ENCODE measurements at places on chromosomes 5 and 9.

DNA sequence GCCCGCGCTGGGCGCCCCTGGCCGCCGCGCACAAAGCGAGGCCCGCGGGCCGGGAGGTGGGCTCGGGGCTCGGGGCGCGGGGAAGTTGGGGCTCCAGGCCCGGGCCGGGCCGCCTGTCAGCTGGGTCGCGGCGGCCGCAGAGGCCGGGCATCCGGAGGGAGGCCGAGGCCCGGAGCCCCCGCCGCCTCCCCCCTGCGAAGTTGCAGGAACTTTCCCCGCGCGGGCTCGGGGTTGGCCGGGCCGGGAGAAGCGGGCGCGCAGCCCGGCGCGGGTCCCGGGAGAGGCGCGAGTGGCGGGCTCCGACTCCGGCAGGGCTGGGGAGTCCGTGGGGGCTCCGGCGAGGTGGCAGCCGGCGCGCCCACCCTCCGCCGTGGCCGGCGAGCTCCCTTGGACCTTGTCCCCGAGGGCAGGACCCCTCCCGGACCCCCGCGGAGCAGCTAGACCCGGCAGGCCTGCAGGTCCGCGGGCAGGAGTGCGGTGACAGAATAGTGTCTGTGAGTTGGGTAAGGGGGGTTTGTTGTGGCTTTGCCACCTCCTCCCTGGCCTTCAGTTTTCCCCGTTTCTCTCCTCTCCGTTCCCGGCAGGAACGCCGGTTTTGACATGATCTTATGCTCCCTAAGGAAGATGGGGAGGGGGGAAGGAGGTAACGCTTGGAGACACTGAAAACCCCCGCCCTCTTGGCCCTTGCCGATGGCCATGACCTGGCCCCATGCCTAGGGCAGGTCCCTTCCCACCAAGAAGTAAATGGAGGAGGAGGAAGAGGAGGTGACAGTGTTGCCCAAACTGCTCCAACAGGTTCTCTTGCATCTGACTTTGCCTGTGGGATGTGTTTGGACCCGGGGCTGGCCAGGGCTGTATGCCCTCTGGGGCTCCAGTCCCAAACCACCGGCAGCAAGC is 942 bp downstream of the PHF2 start:
- DNase-seq = no peak

GRCh38 chr9:5560443-5561100 is 50.2 kb downstream of the PDCD1LG2 start:
- no peak for DNase-seq

- DNase-seq = no peak
These were observed 5.5 kb downstream of the DNAJB5 start for GRCh38 chr9:34994900-34995669.

GRCh38 chr5:1349246-1349645 is 4.3 kb upstream of the CLPTM1L start:
- DNase-seq = no peak

DNA sequence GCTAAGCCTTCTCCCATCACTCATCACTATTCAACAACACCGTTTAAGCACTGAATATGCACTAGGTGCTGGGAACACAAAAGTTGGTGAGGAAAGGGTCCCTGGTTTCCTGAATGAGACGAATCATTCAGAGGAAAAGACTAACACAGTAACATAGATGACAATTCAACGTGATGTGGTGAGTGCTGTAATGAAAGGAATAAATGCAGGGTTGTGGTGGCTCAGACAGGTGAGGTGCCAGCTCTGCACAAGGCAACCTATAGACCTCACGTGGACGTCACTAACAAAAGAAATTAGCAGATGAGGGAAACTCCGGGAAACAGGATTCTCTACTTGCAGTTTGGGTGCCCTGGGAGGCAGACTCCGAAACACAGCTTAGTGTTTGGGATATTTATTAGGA is 40.0 kb upstream of the ERBIN start:
- DNase-seq = no peak

- no peak for DNase-seq
These were observed 101.3 kb downstream of the NUDT12 start for GRCh38 chr5:103461243-103461642.

DNA sequence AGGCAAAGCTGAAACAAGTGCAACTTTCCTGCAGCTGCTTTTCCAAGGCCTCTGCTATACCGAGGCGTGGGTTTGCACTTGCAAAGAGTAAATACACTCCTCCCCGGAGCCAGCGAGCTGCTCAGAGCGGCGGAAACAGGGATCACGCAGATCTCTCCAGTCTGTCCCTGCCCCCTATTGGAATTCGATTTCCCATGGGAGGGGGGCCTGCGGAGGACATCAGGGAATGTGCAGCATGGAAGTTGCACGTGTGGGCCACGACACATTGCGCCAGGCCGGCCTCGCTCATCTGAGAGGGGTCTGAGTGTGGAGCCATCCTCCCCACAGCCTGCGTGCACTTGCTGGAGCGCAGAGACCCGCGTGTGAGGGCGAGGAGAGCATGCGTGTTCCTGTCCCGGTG is 104.3 kb upstream of the PHYKPL start:
- no peak for DNase-seq

GRCh38 chr9:102514541-102514940 is 480.6 kb upstream of the CYLC2 start:
- no peak for DNase-seq

GRCh38 chr5:3022665-3023064 is 271.2 kb upstream of the IRX2 start:
- no peak for DNase-seq

- no peak for DNase-seq
These were observed 9.2 kb upstream of the SLC9A3 start for GRCh38 chr5:533243-533954.

- no peak for DNase-seq
These were observed 662 bp downstream of the SUSD3 start for GRCh38 chr9:93059011-93059714.

DNA sequence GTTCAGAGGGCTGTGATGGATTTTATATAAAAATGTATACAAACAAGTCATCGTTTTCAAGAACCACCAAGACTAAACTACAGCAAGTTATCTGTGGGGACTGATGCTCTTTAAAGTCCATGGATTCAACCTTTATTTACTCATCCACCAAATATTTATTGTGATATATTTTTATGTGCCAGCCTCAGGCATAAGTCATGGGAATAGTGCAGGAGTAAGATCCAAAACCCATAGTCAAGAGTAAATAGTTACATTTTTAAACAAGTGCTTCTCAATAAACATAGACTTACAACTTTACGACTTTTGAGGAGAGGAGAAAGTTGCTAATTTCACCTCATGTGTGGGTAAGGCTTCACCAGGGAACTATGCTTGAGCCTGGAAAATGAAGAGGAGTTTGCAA is 24.6 kb downstream of the MACIR start:
- DNase-seq = no peak

- peak; percentile 28 for DNase-seq
These were observed 97.1 kb downstream of the UNC13B start for GRCh38 chr9:35258660-35259474.

- DNase-seq = no peak
These were observed 28.5 kb upstream of the TNFSF15 start for GRCh38 chr9:114834386-114834785.

DNA sequence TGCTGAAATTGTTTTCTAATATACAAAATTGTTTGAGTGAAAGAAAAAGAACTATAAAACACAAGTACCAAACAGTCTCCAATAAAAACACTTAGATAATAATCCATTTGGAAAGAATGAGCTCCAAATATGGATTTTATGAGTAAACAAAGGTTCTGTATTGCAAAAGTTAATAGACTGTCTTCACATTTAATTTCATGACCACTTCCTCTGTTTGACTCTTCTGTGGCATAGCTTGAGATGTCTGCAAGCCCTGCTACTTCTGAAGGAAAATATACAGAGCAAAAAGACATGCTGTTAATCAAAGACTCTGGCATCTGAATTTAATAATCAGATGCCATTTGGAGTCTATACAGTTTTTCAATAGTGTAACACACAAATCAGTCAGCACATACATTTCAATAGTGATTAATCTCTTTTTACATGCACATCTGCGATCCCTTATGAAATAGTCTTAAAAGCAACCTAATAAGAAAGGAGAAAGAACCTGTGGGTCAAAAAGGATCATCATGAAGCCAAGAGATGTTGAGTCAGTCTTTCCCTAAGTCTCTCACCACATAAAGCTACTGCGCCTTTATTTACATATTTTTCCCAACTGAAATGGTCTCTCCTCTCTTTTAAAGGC is 165.4 kb upstream of the LHFPL2 start:
- DNase-seq = no peak

DNA sequence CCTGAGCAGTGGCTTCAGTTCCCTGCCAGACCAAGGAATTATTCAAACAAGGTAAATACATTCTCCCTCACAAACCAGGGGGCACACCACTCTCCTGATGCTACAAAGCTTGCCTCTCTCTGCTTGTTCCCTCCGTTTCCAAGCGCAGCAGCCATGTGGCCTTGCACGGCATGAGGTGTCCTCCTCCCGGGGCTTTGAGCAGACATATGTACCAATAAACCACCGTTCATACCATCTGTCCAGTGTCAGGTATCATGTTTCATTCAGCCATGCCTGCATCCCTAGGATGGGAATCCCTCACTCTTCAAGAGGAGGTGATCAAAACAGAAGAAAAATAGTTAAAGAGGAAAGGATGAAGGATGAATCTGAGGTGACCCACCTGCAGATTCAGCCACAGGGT is 282.7 kb downstream of the ENC1 start:
- no peak for DNase-seq

DNA sequence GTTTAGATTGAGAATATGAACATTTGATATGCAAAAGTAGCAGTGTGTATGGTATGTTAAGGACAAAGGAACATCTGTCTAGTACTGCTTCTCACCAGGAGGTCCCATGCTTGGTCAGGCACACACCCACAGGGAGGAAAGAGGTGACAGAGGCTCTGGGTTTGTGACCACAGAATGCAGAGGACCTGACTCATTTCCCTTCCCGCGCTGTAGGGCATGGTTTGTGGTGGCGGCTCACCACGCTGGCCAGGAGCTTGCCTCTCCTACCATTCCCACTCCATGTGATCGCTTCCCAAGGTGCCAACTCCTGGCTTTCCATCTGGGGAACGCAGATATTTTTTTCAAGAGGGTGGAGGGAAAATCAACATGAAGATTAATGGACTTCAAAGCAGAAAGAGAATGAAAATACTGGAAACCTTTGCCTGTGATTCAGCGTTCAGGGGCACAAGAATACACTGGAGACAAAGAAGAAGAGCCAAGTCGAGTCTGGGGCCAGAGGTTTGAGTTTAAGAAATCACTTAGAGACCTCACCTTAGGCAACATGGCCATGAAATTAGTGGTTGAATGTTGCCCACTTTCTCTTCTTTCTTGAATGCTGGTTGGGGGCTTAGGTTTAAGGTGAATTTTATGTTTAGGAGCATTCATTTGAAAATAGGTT is 477.8 kb downstream of the CCDC171 start:
- DNase-seq = no peak

- no peak for DNase-seq
These were observed 218.6 kb downstream of the AUH start for GRCh38 chr9:91143162-91143561.

- no peak for DNase-seq
These were observed 241.3 kb downstream of the DEPDC1B start for GRCh38 chr5:60458666-60459065.

- no peak for DNase-seq
These were observed 1.0 kb downstream of the ADAMTS19 start for GRCh38 chr5:129460936-129461710.

DNA sequence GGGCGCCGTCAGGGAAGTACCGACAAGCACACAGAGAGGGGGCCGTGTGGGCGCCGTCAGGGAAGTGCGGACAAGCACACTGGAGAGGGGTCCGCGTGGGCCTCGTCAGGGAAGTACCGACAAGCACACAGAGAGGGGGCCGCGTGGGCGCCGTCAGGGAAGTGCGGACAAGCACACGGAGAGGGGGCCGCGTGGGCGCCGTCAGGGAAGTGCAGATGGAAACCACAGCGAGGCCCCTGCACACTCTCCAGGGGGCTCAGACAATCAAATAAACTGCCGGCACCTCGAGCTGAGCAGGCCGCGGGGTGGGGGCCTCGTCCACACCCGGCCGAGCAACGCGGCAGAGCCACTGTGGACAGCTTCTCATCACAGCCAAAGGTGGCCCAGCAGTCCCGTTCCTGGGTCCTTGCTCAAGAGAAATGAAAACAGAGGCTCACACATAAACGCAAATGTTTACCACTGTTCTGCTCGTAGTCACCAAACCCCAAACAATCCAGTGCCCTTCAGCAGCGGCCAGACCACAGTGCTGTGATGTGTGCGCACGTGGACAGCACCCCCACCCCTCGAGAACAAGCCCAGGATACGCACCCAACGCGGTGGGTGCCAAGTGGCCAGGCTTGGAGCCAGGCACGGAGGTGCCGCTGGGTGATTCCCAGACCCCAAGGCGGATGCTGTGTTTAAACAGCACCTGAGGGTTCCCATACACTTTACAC is 24.7 kb downstream of the TPPP start:
- DNase-seq = no peak

DNA sequence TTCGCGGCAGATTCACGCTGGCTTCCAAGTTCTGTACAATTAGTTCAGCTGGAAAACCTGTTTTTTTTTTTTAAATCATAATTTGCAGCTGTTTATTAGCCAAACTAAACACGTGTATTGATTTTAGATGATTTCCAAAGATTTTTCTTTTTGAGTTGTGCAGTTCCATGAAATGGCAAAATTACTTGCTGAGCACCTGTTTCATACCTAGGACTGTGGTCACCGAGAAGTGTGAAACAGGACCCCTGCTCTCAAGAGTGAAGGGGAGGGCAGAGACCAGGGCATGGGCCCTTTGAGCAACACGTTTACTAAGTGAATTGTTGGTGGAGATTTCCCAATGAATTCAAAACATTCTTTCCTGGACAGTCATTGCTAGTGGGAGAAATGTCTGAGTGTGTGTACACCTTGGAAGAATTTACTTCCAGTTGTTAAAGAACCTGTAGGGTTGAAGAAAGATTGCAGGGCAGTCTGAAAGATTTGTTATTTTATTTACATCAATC is 688 bp downstream of the SNX24 start:
- DNase-seq = no peak

DNA sequence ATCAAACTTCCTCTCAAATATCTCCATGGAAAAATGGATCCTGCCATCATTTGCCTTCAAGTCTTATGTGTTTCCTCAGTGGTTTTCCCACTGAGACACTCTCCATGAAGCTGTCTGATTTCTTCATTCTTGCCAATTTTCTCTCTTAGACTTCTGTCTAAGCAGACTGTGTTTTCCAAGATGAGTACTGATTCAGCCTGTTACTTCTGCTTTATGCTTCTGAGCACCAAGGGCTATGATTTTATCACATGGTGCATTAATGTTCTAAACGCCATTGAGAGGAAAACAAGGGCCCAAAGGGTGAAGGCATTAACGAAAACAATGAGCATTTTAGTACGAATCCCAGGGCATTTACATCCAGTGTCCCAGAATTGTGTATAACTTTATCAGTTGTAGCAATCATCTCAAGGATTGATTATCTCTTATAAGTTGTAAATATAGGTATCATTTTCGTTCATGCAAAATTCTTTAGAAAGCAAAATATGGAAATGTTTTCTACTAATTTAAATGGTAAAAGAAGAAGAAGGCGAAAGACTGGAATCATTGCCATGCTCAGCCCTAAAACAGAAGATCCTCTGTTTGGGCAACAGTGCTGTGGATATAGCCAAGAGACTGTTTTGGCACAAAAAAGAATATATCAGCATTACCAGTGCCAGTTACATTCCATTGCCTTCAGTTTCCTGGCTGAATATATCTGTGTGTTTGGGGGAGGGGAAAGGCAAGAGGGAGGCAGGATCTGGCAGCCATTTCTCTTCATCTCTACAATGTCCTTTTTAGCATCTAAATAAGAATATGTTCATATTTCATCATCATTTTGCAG is 537.6 kb downstream of the ANXA1 start:
- DNase-seq = no peak

- DNase-seq = no peak
These were observed 1.8 kb downstream of the EGR1 start for GRCh38 chr5:138466900-138467710.
